Activated T-helper 1 cell treated with Interleukin-2 at 50 U/mL for 16 hours (primary cell): ENCODE measurements at places on chromosomes 1 and 21.

DNA sequence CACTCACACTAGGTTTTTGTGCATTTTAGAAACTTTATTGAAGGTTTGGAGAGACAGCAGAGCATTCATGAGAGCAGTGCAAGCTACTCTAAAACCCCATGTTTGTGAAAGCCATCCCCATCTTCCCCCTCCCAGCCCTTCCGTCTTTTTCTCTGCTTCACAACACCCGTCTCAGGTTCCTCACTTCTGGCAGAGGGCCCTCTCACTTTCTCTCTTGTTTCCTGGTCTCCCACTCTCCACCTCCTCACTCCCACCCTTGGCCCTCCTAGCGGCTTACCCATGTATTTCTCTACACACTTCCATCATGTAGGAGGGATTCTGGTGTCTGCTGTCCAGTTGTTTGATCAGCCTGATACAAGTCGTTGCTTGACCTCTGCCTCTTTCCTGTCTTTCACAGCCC, 92.7 kb downstream of the LRRC8C start:
- DNase-seq, result no peak

GRCh38 chr1:152442301-152442700, 28.2 kb upstream of the CRNN start:
- no peak for DNase-seq

- DNase-seq, result no peak
Measured at GRCh38 chr1:190147616-190148015, 330.0 kb downstream of the BRINP3 start.

GRCh38 chr1:70358921-70359564, 4.5 kb upstream of the ANKRD13C start:
- DNase-seq, result no peak

DNA sequence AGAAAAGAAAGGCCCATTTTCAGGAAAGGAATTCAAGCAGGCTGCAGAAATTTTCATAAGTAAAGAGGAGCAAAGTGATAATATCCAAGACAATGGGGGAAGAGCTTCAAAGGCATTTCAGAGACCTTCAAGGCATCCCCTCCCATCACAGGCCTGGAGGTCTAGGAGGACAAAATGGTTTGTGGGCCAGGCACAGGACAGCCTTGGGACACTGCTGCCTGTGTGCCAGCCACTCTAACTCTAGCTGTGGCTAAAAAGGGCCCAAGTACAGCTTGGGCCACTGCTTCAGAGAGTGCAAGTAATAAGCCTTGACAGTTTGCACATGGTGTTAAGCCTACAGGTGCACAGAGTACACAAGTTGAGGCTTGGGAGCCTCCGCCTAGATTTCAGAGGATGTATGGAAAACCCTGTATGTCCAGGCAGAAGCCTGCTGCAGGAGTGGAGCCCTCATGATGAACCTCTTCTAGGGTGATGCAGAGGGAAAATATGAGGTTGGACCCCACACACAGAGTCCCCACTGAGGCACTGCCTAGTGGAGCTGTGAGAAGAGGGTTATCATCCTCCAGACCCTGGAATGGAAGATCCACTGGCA, 51.8 kb upstream of the ZSWIM5 start:
- no peak for DNase-seq

DNA sequence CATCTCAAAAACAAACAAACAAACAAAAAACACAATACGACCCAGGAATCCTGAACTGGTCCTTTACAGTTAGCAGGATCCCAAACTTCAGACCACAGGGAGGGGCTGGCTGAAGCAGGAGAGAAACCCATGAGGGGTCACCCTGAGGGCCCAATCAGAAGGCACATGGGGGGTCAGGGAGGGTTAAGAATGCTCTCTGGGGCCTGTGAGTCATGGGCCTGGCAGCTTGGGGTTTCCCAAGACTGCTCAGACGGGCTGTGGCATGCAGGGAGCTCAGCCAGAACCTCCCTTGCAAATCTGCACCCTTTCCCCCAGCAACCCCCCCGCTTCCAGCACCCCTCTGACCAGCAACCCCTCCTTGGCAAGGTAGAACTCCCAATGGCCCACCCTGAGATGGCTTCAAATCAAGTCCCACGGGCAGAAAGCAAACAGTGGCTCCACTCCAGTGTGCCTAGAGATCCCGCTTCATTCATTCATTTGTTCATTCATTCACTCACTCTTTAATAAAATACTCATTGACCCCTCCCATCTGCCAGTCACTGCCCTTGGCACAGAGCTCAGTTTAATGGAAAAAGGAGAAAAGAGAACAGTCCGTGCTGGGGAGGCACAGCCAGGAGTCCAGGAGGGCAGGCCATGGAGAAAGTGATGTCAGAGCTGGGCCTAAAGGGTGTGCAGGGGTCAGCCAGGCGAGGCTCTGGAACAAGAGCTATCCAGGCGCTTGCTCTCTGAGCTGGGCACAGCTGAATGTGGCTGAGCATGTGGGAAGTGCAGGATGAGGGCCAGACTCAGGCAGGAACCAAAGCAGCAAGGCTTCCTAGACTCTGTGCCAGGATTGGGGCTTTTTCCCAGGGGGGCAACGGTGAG, 8.2 kb downstream of the UQCRHL start:
- DNase-seq, result no peak

- no peak for DNase-seq
Measured at GRCh38 chr1:197706601-197707000, 68.7 kb downstream of the DENND1B start.
